ENCODE measurements at places on chromosomes 12 and 14. TPM values are rescaled to one million over a fixed set of nuclear protein-coding genes. Genes with fewer than 3 reads are reported as not detected.

GRCh38 chr12:57772429-57773322 is at the start of gene EEF1AKMT3:
Gene EEF1AKMT3 (plus strand): TSS chr12:57772614. CDS start chr12:57772725, 111 bp downstream.
- peak; percentile 46 for DNase-seq

- DNase-seq = no peak
These were observed 180.2 kb downstream of the CACNA1C start for GRCh38 chr12:2233034-2233433.

Gene TMEM253
- 4.3 TPM for total RNA-seq

Gene SIRT4
- total RNA-seq = 3.8 TPM

Gene KLRC2
- 0.32 TPM for total RNA-seq

All from mucosa of gallbladder (tissue), 1 donor.